ENCODE measurements at places on chromosomes 5 and 9.

GRCh38 chr9:109925799-109926198 lies 145.8 kb downstream of the PALM2AKAP2 start:
- DNase-seq, result no peak

GRCh38 chr5:64634997-64635686 lies 55.2 kb upstream of the SHISAL2B start:
- DNase-seq, result no peak

DNA sequence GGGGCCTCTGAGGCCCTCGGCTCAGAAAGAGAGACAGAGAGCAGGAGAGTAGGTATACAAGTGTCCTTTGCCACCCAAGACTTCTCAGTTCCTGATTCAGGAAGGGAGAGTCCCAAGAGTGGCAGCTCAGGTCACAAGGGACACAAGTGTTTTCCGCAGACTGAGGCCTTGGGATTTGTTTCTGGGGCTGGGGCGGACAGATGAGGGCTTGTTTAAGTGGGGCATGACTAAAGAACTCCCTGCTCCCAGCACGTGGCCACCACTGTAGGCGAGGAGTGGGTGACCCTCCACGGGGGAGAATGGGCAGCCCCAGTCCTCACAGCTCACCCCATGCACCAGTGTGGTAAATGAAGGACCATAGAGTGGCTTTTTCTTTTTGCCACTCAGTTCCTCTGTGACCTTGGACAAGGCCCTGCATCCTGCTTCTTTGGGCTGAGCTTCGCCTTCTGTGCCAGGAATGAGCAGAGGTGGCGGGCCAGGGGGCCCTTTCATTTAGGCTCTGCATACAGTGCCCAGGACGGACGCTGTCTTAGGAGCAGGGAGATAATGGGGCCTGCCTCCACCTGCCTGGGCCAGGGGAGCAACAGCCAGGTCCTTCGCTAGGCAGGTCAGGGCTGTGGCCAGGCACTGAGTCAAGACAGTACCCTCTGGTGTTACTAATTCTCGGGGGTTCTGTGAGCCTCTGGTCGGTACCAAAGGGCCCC lies 50.8 kb downstream of the AMBP start:
- no peak for DNase-seq

DNA sequence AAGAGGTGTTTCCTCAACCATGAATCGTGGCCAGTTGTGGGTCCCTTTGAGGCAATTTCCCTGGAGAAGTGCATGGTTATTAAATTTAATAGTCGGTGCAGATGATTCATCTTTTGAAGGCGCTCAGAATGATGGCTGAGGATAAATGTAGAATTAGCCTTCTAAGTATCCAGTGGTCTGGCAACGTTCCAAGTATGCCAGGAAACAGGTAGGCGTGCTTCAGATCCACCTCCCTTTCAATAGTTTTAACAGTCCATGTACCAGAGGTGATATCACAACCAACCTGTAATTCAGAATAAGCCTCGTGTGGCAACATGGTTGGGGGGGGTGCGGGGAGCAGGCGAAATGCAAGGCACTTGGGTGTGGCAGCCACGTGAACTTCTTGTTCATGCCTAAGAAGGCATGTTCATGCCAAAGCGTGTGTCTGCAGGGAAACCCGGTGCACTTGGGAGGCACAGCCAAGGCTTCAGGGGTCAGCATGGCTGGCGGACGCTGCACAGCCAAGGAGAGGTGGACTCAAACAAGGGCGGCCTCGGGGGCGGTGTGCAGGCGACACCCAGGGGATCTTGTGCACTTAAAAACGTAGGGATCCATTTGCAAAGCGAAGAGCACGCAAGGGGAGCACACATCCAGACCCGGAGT lies 5.2 kb upstream of the NKD2 start:
- DNase-seq, result no peak

GRCh38 chr5:40233268-40233667 lies 446.4 kb upstream of the PTGER4 start:
- DNase-seq, result no peak

DNA sequence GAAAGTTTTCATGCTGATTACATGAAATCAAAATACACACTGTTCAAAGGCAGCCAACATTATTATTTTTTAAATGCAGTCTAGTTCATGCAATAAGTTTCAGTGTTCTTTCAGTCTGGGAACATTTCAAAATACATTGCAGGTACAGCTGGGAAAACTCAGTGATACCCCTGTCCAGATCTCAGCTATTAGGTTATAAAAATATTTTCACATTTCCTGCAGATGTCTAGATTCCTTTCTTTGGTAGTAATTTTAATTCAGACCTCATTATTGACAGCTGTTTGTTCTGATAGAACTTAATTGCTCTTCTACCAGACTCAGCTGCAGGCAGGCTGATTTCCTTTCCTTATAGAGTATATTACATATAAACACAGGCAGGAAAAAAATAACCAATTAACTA lies 556.8 kb upstream of the DMAC1 start:
- DNase-seq, result no peak

- no peak for DNase-seq
Measured at GRCh38 chr9:134459164-134459563, 132.9 kb downstream of the RXRA start.

Data from T-helper 17 cell (primary cell).